ENCODE measurements at places on chromosomes 2 and 18.

- DNase-seq = peak; percentile 22
Measured at GRCh38 chr2:119028327-119029174, 86.6 kb downstream of the MARCO start.

DNA sequence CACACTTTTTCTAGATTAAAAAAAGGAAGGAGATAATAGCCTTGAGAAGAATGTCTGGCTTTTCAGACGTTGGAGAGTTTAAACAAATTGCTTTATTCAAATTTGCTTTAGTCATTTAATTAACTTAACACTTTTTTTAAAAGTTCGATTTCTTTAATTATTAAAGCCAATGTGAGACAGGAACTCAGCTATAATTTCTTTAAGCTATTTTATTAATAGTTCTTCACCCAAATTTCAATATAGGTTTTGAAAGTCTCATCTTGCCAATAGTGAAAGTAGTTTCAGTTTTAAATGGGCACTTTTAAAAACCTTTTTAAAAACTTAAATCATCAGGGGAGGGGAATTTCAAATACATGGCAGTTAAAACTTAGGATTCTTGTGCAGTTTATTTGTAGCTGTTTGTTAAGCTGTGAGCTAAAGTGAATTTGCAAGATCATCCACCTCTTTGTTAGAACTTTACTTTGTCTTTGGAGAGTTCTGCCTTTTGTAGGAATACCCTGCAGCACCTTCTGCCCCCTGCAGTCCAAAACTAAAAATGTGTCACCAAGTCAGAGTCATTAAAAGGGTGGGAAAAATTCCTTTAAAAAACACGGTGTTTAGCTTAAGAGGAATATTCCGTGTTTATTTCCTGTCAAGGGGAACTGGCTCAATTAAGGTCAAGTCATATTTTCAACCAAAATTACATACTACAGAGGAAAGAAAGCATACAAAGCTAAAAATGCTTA, 4.6 kb downstream of the TGIF1 start:
- DNase-seq = peak; percentile 81

DNA sequence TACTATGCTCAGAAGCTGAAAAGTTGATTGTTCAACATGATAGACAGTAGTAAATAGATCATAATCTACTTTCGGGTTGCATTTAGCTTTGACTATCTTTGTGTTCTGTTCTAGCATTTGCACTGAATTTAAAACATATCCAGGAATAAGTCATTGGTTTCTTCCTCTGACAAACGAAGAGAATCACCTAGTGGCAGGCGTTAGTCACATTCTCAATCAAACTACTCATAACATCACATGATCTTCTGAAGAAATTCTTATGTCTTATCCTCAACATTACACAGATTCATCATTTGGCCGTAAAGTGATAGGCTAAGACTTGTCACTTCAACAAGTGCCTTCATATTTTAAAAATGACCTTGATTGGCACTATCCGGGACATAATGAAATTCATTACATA, 63.6 kb upstream of the TTC21B start:
- DNase-seq = no peak

DNA sequence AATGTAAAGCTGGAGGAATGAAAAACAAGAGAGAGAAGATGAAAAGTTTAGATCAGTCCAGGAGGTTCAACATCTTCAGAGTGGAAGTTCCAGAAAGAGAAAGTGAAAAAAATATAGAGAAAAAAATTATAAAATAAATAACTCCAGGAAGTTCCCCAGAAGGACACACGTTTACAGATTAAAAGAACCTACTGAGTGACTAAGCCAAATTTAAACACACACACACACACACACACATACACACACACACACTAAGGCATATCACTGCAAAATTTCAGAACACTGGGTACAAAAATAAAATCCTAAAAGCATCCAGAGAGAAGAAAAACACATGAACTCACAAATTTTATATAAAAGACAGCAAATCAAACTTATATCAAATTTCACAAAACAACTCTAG, 85.9 kb upstream of the PMAIP1 start:
- no peak for DNase-seq

- DNase-seq = no peak
Measured at GRCh38 chr18:44180683-44181082, 500.0 kb upstream of the SETBP1 start.

DNA sequence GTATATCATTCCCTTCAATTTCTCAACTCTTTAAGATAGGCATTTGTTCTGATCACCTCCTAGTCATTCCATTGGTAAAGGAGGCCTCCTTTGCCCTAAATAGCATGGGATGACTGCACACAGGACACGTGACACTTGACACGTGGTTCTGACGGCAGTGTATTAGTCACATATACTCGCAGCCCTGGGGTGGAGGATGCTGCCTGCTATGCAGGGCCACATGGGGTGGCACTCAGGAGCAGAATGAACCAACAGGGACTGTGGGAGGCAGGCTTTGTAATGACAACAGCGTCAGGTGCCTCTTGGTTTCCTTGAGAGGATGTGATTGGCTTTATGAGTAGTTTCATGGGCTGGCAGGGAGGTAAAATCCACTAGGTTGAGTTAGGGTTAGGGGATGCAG, 9.3 kb upstream of the KCNS3 start:
- no peak for DNase-seq

DNA sequence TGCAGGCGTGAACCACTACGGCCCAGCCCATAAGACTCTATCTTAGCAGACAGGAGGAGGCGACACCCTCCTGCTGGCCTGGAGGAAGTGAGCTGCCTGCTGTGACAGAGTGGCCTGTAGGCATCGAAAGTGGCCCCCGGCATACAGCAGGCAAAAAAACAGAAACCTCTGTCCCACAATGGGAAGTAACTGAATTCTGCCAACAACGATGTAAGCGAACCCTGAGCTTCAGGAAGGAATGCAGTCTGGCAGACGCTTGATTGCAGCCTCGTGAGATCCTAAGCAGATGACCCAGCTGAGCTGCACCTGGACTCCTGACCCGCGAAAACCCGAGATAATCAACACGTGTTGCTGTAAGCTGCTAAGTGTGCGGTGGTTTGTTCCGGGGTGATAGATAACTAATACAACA, 13.6 kb downstream of the MRO start:
- DNase-seq = no peak

DNA sequence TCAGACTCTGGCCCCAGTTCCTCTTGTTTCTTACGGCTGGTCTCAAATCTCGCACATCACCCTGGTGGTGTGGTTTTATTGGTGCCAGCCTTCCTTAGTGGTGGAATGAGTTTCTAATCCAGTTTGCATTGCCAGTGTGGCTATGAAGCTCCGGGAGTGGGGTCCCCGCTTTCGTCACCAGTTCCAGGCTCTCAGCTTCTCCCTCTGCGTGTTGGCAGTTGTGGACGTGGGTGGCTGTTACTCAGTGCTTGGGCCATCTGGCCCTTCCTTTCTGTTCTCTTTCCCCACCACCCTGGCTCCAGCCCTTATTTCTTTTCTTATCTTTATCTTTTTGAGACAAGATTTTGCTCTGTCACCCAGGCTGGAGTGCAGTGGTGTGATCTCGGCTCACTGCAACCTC, 30.1 kb downstream of the EFR3B start:
- DNase-seq = no peak

GRCh38 chr2:169237286-169237685, 125.0 kb downstream of the LRP2 start:
- no peak for DNase-seq

GRCh38 chr2:203751685-203752271, 45.3 kb downstream of the CD28 start:
- no peak for DNase-seq

GRCh38 chr18:50142441-50143120, 52.4 kb downstream of the MYO5B start:
- no peak for DNase-seq

GRCh38 chr2:99880148-99880963, 262.0 kb downstream of the AFF3 start:
- DNase-seq = no peak

DNA sequence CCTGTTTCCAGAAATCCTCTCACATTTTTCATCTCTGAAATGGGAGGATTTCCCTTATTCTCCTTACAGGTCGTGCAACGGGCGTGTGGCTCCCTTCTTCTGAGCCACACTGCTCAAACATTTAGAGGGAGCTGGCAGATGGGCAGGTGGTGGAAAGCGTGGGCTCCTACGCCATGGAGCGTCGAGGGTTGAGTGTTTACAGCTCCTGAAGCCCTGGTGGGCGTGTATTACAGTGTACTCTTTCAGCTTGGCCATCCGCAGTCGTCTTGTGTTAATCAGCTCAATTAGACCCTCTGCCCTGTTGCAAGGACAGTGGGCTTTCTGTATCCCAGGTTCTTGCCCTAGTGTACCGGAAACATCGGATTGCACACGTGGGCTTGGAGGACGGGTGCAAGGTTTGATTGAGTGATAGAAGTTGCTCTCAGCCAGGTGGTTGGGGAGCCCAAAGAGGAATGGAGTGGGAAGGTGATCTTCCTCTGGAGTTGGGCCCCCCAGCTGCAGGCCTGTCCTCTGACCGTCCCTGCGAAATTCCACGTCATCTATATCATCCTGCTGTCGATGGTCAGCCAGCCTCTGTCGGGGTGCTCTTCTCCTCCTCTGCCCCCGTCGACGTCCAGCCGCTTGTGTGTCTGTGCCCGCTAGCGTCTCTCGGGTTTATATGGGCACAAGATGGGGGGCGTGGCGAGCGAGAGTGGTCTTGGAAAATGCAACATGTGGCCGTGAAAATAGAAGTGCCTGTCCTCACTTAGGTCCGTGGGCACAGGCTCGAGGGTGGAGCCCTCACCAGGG, 120.3 kb upstream of the DSEL start:
- DNase-seq = no peak

DNA sequence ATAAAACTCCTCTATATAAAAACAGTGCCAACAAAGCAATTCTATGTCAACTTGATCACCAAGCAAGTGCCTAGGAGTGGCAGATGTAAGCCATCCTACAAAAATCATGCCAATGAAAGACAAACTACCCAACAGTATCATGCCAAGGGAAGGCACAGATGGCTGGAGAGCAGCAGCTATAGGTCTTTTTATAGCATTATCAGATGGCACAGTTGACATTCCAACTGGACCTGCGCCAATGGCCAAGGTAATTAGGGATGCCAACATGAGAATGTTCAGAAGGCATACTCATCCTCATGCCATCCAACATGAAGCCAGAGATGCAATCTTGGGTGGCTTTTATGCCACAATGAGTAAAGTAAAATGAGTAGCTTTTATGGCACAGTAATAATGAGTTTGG, 237.3 kb downstream of the OTX1 start:
- DNase-seq = no peak

DNA sequence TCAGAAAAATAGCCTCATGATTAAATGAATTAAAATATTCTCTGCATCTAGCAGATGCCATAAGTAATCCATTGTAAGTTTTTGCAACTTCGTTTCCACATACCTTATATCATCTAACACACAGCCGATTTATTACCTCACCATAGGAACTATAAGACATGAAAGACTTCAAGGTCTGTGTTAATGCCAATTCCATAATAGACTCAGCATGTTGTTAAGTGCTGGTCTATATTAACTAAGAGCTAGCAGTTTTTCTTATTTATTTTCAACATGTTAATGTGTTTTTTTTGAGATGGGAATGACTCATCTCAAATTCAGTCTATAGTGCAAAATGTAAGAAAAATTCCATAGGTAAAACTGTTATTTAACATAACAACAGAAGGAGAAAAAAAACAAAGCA, 243.9 kb upstream of the GULP1 start:
- no peak for DNase-seq

- DNase-seq = no peak
Measured at GRCh38 chr2:30417253-30417652, 29.8 kb upstream of the LCLAT1 start.

- DNase-seq = no peak
Measured at GRCh38 chr2:45889620-45890370, 238.3 kb downstream of the PRKCE start.

- no peak for DNase-seq
Measured at GRCh38 chr2:204360218-204361007, 184.9 kb upstream of the PARD3B start.

DNA sequence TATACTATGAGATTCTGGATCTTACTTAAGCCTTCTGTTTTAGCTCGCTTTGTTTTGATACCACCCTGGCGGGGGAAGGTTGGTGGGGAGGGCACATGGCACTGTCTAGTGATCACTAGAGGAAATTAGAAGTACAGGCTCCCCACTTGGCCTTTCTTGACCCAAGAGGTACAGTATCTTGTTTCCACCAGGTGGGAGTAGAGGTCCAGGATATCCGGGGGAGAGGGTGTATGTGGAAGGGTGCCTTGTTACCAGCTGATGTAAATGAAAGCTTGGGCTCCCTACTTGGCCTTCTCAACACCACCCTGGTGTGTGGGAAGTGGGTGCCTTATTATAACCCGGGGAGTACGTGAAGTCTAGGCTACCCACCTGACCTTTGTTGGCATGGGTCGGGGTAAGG, 7.5 kb downstream of the GALNT1 start:
- no peak for DNase-seq

DNA sequence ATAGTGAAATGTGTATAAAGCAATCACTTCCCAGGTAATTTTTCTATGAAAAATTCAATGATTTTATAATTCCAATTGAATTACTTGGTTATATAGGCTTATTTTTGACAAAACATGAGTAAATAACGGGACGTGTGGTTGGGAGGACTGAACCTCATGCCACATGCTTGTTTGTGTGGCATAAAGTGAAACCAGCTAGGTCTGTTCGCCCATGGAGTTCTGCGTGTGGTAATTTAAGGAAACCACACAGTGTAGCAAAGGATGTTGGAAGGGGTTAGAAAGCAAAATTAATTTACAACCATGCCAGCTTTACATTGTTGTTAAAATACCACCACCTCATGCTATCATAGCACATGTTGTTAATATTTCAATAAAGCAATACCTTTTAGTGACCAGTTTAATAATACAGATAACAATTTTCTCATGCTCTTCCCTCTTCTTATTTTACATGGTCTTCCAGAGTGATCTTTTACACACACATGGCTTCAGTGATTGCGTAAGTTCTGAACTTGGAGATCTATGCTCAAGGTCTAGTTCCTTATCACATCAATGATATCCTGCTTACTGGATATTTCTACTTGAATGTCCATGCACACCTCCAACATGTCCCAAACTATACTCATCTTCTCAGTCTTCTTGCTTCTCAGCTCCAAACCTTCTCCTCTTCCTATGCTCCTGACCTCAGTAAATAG, 156.4 kb upstream of the ITGA4 start:
- peak; percentile 95 for DNase-seq

GRCh38 chr2:210584834-210585233, 28.4 kb downstream of the CPS1 start:
- no peak for DNase-seq

DNA sequence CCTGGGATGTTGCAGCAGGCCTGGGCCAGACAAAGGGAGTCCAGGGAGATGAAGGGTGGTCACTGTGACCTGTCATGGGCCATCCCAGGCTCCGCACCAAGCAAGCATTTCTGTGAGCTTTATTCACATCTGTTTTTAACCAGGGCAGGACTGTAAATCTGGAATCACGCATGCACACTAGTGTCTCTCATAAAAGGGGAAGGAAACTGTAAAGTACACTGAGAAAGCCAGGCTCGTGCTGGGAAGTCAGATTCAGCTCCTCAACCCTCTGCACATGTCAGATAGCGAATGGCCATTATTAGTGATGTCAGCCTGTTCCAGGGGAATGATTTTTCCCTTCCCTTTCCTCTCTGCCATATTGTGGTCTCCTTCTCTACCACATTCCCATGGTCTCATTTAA, 818.6 kb upstream of the RAB6C start:
- DNase-seq = peak; percentile 77

GRCh38 chr2:219030177-219030940, 11.0 kb downstream of the CFAP65 start:
- no peak for DNase-seq

GRCh38 chr2:207766041-207766551, 3.6 kb downstream of the FZD5 start:
- no peak for DNase-seq

- no peak for DNase-seq
Measured at GRCh38 chr2:113872201-113872600, 17.7 kb upstream of the ACTR3 start.

GRCh38 chr2:161136696-161137324, 23.4 kb upstream of the TANK start:
- peak; percentile 78 for DNase-seq

Measured in Kasumi-1 (cell line).